ENCODE measurements at places on chromosomes 5 and 9.

- no peak for DNase-seq
Measured at GRCh38 chr5:22593592-22593991, 259.6 kb downstream of the CDH12 start.

- no peak for DNase-seq
Measured at GRCh38 chr5:111935009-111935408, 178.0 kb upstream of the NREP start.

- DNase-seq: no peak
Measured at GRCh38 chr9:87861332-87861731, 21.3 kb upstream of the SPATA31E1 start.

- DNase-seq: no peak
Measured at GRCh38 chr5:155052532-155052931, 39.0 kb downstream of the KIF4B start.

GRCh38 chr5:140677947-140678346 is 4.6 kb upstream of the DND1 start:
- DNase-seq: no peak

- no peak for DNase-seq
Measured at GRCh38 chr5:66888613-66889012, 292.4 kb downstream of the MAST4 start.

GRCh38 chr9:135135171-135135928 is 47.9 kb downstream of the OLFM1 start:
- DNase-seq: no peak

DNA sequence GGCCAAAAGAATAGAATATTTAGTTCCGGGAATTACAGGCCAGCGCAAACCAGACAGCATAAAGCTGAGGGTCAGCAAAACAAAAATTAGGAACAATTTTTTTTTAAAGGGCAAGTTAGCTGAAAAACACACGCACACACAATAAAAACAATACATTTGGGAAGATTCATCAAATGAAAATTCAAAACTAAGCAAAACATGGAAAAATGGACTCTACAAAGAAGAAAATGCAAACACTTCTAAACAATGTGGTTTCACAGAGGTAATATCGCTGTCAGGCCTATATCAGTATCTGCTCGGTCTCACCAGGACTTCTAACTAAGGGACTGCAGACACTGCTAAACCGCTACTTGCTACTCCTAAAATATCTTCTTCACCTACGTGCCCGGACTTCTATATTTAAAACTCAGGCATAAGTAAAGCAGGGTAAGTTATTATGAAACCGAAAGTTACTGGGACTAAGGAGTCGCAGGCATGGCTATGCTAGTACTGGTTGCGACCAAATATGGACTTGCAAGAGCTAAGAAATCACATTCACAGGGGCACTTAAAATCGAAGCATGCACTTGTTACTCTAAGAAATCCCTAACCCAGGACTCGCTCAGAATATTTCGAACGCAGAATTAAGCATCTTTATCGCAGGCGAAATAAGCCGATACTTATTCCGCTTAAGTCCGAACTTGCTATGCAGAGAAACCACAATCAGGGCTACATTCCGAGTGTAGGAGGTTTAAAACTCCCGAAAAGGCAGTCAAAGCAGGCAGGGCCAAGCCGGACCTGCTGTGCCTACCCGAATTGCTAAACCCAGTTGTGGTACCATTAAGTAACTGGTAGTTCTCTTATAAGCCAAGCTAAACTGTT is 2.3 kb downstream of the ANXA2R start:
- DNase-seq: no peak

- no peak for DNase-seq
Measured at GRCh38 chr9:11973511-11973910, 719.7 kb upstream of the TYRP1 start.
